DMS153 (cell line): ENCODE measurements at places on chromosomes 3 and 15.

GRCh38 chr3:65334045-65334665 lies 646.4 kb upstream of the ADAMTS9 start:
- DNase-seq: no peak

GRCh38 chr3:163914567-163914966 lies 1163.7 kb downstream of the SI start:
- no peak for DNase-seq

DNA sequence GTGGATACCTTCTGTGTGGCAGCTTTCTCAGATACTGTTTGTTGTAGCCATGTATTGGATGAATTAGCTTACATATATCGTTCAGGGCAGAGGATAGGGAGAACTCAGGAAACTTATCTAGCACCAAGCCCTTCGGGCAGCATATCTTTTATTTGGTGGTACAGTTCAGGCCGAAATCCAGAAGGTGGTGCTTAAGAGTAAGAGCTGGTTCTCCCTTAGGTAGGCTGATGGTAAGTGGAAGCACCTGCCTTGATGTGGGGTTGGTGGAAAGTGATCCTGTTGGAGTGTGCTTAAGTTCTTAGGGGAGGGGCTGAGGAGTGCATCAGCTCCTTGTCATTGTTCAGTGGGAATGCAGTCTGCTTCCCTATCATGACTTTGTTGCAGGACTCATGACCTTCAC lies 187.5 kb downstream of the DOCK3 start:
- DNase-seq: no peak

DNA sequence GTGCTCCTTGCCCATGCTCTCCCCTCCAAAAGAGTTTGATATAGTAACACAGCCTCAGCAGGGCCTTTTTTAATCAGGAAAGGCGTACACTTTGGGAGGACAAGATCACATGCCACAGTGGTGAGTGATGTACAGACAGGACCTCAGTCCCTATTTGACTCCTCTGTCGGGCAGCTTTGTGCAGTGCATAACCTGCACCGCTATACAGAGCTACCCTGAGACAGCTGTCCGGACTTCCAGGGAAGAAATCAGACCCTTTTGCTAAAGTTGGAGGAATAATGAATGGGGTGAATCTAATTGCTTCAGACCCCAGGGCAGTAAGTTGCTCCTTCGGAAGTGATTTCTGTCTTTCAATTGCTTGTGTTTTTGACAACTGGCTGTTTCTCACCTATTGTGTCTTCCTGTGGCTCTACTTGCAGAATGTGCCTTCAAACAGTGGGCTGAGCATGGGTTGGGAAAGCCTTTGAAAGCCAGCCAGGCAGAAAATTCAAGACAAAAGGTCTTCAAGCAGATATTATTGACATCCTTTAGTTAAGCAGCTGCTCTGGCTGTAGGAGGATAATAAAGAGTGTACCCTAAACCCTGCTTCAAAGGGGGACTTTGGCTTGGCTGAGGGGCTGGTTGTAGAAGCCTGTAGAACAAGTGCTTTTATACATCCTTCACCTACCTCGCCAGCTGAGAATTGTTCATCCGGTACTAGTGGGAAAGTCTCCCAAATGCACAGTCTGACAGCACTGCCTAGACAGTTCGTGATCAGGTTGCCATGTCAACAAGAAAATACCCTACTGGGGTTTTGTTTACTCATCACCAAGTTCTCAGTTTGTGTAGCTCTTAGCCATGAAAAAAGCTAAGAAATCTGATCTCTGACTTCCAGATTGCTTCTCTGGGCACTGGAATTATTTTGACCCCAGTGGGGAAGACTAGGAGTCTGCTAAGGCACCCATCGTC lies 35.1 kb downstream of the SNTN start:
- no peak for DNase-seq

DNA sequence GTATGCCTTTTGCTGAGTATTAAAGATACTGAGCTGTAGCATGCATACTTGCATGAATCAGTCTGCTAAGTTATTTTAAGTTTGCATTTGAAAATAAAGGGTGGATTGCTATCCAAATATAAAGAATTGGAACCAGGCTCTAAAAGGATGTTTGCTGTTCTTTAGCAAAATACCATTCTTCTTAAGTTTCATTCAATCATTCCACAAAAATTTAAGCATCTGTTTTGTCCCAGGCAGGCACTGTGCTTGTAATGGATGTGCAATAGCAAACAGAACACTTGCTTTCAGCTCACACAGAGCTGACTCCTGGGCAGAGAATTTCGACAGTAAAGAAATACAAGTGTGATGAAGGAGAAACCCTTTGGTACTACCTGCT lies 151.1 kb downstream of the PGPEP1L start:
- no peak for DNase-seq

- DNase-seq: no peak
Observed at GRCh38 chr3:129329858-129330257, 51.2 kb downstream of the HMCES start.

DNA sequence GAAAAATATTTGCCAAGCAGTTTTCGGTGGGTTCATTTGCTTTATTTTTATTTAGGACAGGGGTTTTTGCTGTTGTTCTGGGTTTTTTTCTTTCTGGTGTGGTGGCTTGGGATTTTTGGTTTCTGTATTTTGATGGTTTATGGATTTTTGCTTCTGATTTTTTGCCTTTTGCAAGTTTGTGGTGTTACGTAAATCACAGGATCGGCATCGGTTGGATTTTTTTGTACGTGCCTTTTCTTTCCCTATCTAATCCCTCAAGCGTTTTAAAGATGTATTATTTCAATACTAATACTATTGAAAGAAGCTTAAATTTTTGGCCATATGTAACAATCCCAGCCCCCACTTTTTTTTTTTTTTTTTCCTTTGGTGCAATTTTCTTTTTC lies 782 bp upstream of the BCL6 start:
- no peak for DNase-seq

- DNase-seq: no peak
Observed at GRCh38 chr3:63864008-63864964, 619 bp downstream of the ATXN7 start.

DNA sequence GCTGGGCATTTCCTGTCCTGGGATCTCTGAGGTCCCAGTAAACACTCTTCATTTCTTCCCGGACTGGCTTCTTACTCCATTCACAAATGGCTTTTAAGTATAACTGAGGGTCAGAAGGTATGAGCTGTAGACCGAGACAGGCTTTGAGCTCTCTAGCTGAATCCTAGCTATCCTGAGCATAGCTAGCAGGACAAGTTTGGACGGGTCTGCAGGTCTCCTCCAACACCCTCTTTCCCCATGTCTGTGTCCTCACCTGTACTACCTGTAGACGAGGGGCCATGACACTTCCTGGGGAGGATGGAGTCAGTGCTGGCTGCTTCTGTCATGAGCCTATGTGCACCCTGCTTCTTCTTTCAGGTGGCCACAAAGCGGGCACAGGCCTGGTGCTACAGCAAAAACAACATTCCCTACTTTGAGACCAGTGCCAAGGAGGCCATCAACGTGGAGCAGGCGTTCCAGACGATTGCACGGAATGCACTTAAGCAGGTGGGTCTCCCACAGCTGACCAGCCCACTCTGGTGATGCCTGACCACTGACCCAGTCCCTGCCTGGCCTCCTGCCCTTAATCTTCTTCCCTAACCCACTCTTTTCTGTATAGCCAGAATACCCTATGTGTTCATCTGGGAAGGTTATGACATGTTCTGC lies 72.1 kb upstream of the ACAD9 start:
- no peak for DNase-seq

GRCh38 chr3:140898340-140899180 lies 43.1 kb upstream of the SLC25A36 start:
- DNase-seq: peak; percentile 24

- no peak for DNase-seq
Observed at GRCh38 chr3:127803619-127804018, 18.7 kb downstream of the MGLL start.

DNA sequence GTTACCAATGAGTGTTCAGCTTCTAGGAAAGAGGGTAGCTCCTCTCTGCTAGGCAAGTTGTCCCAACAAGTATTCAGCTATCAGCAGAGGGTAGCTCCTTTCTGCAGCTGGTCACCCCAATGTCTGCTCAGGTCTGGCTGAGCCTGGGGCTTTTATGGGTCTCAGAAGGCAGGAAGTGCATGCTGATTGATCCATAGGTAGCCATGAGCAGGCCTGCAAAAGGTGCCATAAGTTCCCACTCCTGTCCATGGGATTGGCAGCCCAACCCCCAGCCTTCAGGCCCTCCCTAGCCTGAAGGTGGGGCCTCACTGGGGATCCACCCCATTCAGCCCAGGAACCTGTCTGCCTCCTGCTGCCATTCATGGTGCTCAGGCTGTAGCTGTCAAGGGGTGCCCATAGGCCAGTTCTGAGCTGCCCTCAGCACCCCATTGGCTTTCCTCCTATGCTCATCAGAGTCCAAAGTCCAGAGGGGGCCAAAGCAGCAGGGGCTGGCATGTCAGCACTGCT lies 34.6 kb upstream of the DNAJC13 start:
- DNase-seq: no peak

DNA sequence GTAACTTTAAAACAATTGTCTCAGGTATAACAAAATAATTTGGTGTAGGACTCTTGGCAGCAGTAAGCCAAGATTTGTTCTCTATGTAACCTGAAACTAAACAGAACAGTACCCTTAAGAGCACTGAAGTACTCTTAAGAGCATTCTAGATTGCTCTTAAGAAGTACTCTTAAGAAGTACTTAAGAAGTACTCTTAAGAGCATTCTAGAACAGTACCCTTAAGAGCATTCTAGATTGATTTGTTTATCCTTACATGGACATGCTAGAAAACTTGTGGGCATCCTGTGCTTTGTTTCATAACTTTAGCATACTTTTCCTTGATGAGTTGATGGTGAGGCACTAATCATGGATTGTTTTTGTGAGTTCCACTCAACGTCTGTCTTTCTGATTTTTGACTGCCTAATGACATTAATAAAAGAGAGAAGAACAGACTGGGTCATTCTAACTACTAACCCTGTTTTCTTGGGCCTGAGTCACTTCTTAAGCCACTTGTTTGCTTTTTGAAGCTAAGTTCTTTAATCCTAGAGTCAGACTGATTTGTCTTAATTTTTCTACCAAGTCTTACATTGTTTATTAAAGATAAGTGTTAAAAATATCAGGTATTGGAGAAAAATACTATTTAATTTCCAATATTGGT lies 57.2 kb upstream of the UTS2B start:
- no peak for DNase-seq

DNA sequence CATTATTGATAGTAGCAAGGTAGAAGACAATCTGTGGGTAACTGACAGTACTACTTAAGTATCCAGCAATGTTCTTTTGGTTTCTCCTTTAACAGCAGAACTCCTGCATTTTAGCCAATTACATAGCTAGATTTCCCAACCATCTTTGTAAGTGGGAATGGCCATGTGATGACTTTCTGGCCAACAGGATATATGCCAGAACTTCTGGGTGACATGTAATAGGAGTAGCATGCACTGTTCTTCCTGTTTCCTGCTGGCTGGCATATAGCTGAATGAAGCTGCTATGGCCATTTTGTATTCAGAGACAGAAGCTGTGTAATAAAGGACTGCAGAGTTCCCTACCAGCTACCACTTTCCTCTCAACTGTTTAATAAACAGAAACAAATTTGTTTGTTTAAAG lies 18.0 kb downstream of the SPICE1 start:
- no peak for DNase-seq

DNA sequence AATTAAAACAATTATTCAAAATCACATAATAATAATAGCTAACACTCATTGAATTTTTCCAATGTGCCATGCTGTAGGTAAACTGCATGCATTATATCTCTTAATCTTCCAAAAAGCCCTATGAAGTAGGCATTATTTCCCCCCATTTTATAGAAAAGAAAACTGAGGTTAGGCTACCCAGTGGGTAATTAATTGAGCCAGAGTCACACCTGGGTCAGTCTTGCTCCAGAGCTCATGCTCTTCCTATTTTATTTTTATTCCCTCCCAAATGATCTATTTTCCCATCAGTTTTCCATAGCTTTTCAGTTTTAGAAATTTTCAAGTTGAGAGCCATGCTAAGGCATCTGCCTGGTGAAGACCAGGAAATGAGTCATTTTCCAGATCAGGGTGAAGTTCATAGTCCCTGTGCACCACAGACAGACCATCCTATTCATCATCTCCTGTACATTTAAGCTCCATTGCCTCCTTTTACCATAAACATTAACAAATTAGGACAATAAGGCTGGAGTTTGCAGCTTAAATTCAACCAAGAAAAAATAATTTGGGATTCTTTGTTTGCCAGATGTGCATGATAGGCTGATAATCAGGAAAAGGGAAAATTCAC lies 417.3 kb downstream of the OTOL1 start:
- DNase-seq: no peak

- DNase-seq: no peak
Observed at GRCh38 chr3:8450618-8451017, 51.0 kb upstream of the LMCD1 start.

GRCh38 chr15:69092159-69092558 lies 68.3 kb upstream of the GLCE start:
- no peak for DNase-seq

GRCh38 chr3:162376761-162377160 lies 880.2 kb downstream of the OTOL1 start:
- no peak for DNase-seq

- no peak for DNase-seq
Observed at GRCh38 chr3:162670181-162670580, 1173.6 kb downstream of the OTOL1 start.

GRCh38 chr3:122912772-122913538 lies 114.6 kb downstream of the SEMA5B start:
- DNase-seq: no peak

DNA sequence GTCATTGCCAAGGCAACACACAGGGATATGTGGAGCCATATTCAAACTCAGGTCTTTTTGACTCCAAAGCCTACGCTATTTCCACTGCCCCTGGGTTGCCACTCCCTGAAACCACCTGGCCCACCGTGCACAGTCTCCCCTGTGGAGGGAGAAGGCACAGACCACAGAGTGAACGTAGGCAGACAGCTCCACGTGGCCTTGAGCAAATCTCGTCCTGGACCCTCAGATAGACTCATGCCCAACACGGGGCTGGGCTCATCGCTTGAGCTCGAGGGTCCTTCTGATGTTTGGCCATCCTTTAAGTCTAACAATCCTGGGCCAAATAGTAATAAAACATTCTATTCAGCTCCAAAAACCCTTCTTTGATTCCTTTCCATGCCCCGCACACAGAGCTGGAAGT lies 72.0 kb downstream of the CPN2 start:
- no peak for DNase-seq

- no peak for DNase-seq
Observed at GRCh38 chr3:191695815-191696153, 234.8 kb downstream of the PYDC2 start.

- DNase-seq: no peak
Observed at GRCh38 chr3:138935505-138935862, 11.5 kb downstream of the FOXL2 start.

DNA sequence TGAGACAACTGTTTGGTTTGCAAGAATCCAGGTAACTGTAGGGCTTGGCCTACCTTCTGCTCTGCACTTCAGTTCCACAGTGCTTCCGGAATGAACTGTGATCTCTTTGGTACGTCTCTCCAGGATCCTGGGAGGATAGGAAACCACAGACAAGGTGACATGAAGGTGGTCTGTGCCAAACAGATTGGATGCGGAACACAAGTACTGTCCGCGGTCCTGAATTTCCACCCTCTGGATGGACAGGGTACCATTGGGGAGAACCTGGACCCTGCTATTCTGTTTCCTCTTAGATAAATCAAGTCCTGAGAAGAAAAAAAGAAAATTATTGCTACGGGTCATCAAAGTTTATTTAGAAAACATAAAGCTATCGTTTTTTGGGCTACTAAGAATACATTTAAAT lies 17.3 kb downstream of the IGSF10 start:
- no peak for DNase-seq
